SK-N-SH treated with all-trans-retinoic acid at 6 μM for 48 hours (cell line): ENCODE measurements at places on chromosomes 11 and 22.

- no peak for ATAC-seq
Measured at GRCh38 chr11:115222218-115222862, 281.9 kb downstream of the CADM1 start.

DNA sequence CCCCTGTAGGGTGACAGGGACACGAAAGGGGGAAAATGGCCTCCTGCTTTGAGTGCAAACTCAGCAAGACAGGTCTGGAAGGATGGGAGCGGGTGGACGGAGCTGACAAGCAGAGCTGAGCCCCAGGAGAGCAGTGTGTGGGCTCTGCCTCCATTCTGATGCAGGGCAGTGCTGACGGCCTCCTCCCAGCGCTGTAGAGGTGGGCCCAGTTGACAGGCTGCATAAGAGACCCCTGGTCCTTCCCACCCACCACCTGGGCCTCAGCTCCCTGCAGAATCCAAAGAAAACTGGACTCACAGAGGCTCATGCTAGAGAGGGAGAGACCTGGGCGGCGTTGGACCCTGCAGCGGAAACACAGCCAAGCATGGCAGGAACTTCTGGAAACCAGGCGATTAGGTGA is 1113.4 kb downstream of the BRD1 start:
- no peak for ATAC-seq

DNA sequence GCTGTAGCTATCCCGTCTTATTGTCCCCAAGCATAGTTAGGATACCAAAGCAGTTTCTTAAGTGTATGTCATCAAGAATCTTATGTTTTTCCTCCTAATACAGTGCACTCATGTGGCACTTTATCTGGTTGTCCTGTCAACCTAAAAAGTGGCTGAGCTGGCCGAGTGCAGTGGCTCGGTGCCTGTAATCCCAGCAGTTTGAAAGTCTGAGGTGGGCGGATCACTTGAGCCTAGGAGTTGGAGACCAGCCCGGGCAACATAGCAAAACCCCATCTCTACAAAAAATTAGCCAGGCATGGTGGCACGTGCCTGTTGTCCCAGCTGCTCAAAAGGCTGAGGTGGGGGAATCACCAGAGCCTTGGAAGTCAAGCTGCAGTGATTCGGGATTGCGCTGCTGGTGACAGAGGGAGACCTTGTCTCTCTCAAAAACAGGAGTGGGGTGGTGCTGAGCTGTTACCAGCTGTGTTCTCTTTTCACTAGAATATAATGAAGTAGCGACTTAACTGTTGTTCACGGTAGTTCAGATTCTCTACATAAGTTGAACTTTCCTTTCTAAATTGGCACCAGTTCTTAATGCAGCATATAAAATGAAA is 48.1 kb downstream of the EP300 start:
- ATAC-seq: no peak

DNA sequence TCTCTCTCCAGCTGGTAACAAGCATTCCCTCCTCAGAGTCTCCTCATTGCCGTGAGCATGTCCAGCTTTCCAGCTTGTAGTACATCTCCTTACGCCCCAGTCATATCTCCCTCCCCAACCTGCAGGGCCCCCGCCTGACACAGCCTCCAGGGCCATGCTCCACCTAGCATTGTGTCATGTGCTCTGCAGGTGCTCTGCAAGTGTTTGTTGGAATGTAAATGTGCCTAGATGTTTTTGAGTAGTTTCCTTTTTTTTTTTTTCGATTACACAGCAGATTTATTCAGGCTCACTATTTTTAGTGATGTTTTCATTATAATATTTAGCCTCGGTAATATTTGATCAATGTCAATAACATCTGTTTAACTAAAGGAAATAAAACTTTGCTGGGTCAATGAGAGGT is 82.5 kb downstream of the NCAM1 start:
- no peak for ATAC-seq
